Stimulated activated CD8-positive, alpha-beta memory T cell treated with anti-CD3 and anti-CD28 coated beads, Interleukin-15, amount 100 ng/mL, for 48 hours (primary cell): ENCODE measurements at places on chromosomes 16 and 17.

GRCh38 chr16:85245307-85246172, 133.3 kb upstream of the CIBAR2 start:
- DNase-seq, result peak; percentile 18

- DNase-seq, result no peak
These were observed 1.4 kb downstream of the BBS2 start for GRCh38 chr16:56518425-56518824.

GRCh38 chr17:64331366-64331765, 59.3 kb downstream of the PECAM1 start:
- no peak for DNase-seq

- no peak for DNase-seq
These were observed 4.5 kb downstream of the MINK1 start for GRCh38 chr17:4837471-4838308.

- DNase-seq, result no peak
These were observed 174.0 kb upstream of the GSE1 start for GRCh38 chr16:85438981-85439685.

GRCh38 chr17:13076905-13077304, 59.1 kb upstream of the ELAC2 start:
- no peak for DNase-seq

- DNase-seq, result no peak
These were observed 2.3 kb downstream of the ARL4D start for GRCh38 chr17:43400943-43401717.

- no peak for DNase-seq
These were observed 27.5 kb upstream of the SHCBP1 start for GRCh38 chr16:46648656-46649055.

GRCh38 chr17:81537343-81537855, 9.2 kb downstream of the FSCN2 start:
- DNase-seq, result no peak

GRCh38 chr17:73430848-73431247, 119.0 kb upstream of the CDC42EP4 start:
- DNase-seq, result no peak

DNA sequence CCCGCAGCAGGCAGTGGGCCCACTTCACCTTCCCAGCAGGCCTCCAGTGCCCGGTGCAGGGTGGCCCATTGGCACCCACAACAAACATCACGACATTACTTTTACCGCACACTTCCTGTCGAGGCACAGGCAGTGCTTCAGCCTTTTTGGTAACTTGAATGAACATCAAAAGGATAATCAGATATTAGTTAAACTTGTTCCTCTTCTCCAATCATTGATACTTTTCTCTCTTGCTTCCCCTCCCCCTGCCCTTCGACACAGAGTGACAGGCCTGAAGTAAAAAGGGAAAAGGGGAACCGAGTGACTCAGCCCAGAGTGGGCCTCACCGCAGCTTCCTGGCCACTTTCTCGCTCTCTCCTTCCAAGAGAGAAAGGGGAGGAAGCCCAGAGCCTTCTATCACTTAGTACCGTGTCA, 507.0 kb downstream of the MAF start:
- peak; percentile 54 for DNase-seq

- DNase-seq, result no peak
These were observed 2.8 kb upstream of the PPP1R27 start for GRCh38 chr17:81837641-81838040.

- DNase-seq, result no peak
These were observed 84.6 kb downstream of the N4BP1 start for GRCh38 chr16:48525201-48526057.

DNA sequence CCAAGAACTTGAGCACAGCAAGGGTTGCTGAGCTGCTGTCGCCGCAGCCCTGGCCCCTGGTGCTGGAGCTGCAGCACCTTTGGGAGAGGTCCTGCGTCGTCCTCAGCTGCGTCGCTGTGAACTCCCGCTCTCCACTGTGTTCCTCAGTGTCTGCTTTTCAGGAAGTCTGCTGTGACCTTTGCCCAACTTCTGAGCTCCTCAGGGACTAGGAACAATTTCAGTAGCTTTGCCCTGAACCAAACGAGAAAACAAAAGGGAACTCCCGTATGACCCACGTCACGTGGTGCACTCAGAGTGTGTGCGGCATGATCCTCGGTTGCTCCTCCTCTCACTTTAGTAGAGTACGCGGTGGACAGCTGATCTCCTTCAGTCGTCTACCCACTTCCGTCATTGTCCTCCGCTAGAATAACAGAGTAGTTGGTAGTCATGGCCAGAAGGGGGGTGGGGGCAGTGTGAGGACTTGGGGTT, 44.2 kb downstream of the WDR45B start:
- DNase-seq, result no peak

DNA sequence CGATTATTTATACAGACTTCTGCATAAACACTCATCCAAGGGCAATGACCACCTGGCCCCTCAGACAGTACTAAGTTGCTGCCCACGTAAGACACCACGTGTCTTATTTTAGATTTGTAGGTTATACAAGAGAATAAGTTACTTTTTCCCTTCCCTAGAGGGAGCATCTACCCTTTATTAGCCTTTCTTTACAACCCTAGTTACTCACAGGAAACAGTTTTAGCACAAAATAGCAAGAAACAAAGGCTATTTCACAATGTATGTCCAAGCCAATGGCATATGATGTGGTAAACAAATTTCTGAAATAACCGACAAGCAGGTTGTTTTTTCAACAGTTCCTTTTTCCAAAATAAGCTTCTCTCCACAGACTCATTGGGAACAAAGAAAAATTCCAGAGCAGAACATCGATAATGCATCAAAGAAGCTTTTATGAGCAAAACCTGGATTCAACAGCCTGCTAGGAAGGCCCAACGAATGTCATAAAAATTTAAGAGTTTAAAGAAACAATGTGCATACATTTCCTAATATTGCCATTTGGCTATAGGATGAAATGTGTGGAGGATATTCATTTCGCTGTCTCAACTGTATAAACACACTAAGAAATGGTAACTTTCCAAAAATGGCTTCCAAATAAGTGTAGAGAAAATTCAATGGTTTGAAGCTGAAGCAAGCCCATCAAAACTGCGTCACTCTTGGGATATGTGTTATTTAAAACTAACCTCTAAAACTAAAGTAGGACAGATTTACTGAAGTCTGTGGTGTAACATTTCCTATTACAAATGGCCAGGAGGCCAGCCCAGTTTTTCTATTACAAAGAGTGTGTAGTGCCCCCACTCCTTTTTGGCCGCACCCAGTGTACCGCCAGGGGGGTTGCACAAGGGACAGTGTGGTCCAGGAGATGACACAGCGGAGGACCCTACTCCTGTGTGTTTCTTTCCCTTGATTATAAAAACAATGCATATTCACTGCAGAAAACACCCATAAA, 50.4 kb upstream of the ERN1 start:
- DNase-seq, result no peak

GRCh38 chr16:30767767-30768465, 5.8 kb downstream of the RNF40 start:
- DNase-seq, result no peak

GRCh38 chr16:9399573-9399972, 308.1 kb downstream of the HAPSTR1 start:
- no peak for DNase-seq
